Activated CD4-positive, alpha-beta T cell treated with anti-CD3 and anti-CD28 coated beads, Interleukin-2, amount 50 U/mL, for 4 hours (primary cell): ENCODE measurements at places on chromosomes 5 and 9.

DNA sequence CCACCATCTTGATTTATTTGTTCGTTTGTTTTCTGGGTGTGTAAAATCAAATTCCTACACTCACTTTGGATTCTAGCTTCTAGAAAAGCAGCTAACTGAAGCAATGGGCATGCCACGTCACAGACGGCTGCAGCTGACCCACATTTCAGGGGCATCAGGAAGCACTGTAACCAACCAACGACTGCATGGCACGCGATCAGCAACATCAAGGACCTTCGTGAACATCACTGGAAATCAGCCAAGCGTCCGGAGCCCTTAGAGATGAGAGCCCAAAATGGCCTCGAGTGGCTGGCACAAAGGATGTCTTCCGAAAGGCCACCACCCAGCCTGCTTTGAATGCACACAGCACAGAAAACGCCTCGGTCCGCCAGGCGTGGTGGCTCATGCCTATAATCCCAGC, 191.1 kb downstream of the OLFM1 start:
- no peak for DNase-seq

- DNase-seq = no peak
Measured at GRCh38 chr5:149567226-149567625, 14.1 kb upstream of the ARHGEF37 start.

DNA sequence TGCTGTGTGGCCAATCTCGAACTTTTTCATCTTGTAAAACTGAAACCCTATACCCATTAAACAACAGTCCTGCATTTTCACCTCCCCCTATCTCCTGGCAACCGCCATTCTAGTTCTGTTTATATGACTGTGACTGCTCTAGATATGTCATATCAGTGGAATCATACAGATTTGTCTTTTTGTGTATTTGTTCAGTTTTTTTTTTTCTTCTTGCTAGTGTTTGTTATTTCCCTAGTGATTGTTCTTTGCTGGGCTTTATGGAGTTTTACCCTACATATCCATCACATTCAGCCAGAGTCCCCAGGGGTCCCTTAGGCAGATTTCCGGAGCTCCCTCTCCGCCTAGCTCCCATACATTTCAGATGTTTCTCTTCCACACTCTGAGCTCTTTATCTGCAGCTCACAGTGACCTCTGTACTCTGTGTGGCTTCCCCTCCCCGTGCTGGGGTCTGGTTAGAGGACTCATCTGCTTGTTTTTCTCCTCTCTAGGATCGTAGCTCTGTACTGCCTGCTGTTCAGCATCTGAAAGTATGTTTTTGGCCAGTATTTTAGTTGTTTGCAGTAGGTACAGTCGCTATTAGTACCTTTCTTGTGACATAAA, 25.1 kb upstream of the CARTPT start:
- DNase-seq = no peak

DNA sequence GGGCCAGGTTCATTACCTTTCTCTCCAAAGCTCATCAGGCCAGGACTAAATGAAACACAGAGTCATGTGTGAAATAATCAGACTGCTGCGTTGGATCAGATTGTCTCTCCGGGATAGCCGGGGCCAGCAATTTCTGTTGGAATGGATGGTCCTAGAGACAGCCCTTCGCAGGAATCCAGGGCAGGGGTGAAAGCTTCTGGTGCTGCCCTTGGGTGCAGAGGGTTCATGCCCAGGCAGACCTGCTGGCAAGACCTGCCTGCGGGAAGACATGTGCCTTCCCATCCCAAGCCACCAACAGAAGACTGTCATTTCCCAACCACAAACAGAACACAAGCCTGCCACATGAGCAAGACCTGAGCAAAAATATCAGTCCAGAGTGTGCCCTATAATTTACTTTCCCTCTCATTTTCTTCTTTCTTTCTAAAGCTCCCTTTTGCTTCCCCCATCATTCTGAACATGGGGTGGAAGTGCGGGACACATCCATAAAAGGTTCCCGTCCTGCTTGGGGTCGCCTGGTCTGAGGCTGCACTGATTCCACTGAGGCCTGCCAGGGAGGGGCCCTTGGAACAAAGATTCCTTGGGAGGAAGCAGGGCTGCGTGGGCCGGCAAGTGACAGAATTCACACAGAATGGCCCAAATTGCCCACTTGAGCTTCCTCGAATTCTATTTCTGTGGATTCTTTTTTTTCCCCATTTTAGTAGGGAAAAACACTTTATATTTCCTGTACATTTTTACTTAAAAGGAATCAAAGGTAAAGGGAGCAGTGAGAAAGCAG, 57.3 kb downstream of the UBE2QL1 start:
- DNase-seq = no peak

DNA sequence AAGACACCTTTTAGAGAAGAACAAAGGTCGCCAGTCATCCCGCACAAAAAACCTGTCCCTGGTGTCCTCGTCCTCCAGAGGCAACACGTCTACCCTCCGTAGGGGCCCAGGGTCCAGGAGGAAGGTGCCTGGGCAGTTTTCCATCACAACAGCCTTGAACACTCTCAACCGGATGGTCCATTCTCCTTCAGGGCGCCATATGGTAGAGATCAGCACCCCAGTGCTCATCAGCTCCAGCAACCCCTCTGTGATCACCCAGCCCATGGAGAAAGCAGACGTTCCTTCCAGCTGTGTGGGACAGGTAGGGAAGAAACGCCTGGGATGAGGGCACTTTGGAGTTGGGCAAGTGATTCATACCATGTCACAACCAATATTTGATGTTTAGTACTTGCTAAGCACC, 77.4 kb downstream of the SH3RF2 start:
- DNase-seq = no peak

DNA sequence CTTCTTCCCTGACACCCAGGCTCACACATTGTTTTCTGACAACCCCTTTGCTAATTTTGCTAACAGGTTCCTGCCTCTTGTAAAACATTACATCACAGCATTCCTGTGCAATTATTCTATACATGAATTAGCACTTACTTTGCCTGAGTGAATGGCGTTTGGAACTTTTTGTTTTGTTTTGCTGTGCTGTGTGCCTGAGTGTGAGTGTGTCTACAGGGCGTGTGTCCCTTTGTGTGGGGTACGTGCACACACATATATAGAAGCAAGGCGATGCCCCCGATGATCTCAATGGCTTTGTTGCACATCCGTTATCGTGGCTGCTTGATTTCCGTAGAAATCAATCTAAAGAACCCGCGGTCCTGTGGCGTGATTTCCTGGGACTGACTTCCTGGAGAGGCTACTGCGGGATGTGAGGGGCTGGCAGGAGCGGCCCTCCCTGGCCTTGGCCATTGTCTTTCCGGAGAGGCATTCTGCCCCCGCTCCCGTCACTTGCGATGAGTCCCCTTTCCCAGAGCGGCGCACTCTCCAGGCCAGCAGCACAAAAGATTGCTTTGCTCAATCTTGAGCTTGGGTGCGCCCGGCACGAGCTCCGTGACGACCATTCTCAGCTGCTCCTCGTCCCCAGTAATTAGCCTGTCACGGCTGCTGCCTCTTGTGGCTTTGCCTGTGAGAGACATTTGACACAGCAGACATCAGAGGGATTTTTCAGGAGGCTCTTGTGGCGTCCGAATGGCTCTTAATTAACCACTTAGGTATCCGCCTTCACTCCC, 398.1 kb upstream of the IRX1 start:
- DNase-seq = no peak

DNA sequence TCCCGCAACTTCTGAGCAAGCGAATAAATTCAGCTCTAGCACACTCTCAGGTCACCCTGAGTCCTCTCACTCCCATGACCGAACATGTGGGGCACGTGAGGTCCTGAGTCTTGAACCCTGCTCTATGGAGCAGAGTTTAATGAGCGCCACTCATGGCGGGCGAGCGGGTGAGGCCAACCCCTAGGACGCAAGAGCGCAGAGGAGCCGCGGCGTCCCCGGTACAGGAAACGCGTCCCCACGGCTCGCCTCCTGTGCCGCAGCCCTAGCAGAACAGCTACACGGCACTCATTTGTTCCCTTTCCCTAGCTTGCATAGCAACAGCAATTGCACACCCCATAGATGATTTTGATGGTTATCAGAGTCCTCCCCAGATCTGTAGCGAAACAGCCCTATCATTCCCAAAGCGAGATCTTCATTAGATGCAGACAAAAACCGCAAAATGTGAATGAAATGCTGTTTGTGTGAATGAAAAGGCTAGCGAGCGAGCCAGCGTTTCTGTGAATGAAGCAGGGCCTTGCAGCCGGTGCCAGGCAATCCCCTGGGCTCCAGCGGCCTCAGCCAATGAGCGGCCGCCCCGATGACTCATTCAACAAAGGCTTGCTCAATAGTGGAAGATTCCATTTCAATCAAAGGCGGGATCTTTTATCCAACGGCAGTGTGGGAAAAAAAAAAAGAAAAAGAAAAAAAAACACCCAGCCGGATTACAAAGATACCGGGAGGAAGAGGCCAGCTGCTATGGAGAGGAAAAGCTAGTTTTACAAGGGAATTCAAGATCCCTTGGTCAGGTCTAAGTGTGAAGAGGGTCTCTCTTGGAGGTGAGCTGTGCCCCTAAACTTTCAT, 1.5 kb upstream of the SHC3 start:
- peak; percentile 8 for DNase-seq

DNA sequence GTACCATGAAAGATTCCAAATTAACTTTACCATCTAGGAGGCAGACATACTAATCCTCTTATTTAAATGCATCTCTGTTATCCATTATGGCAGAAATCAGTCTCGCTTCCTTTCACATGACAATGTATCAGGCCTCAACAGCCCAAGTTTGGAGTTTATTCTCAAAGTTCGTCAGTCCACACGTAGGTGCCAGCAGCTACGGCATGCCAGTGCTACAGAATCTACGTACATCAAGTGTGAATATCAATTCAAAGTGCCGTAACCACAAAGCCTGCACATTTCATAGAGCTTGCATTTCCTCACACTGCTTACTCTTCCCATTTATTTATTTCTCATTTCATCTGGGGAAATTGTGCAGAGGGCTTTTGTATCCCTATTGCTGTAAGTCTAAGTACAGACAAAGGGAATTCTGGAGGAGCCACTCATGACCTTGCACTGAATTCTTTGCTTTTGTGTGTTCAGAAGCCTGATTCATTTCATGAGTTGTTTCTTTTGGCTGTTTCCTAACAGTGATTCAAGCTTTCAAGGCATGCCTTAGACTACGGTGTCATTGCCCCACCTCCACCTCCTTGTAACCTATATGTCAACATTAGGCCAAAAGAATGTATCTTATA, 10.0 kb downstream of the ENC1 start:
- DNase-seq = no peak

DNA sequence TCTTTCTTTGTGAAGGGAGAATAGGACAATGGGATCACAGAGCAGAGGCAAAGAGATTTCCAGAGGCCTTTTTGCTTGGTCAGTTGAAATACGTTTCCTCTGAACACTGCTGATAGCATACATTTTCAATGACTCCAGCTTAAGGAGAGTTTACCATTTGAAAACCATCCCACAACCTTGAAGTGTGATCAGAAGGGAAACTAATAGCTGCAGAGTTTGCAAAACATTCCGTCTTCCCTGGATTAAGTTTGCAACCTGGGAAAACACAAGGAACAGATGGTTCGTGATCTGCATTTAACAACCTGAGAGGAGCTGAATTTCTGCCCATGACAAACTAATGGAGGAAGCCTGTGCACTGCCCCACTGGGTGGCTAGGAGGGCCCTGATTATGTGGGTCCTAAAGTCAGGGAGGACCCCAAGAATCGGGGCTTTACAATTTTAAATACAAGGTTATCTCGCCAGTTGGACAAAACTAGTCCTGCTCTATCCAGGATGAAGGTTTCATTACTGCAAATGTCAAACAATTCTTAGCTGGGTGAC, 35.6 kb downstream of the MTX3 start:
- no peak for DNase-seq

DNA sequence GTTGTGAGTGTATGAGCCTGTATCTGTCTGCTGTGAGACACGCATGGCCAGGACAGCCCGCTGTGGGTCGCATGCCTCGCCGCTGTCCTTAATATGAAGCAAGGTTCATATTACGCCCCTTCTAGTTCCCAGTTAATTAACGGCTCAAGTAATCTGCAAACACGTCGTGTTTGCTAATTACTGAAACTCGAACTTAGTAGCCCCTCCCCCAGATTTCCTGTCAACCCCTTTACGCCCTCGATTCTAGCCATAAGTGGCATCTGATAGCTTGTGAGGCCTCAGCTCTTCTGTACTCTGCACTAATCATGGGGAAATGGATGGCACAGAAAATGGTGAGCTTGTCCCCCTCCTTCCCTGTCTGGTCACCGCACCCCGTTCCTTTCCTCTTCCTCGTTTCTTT, 116.9 kb upstream of the OTULINL start:
- DNase-seq = no peak

- DNase-seq = no peak
Measured at GRCh38 chr5:111229221-111229835, 5.1 kb downstream of the CAMK4 start.

DNA sequence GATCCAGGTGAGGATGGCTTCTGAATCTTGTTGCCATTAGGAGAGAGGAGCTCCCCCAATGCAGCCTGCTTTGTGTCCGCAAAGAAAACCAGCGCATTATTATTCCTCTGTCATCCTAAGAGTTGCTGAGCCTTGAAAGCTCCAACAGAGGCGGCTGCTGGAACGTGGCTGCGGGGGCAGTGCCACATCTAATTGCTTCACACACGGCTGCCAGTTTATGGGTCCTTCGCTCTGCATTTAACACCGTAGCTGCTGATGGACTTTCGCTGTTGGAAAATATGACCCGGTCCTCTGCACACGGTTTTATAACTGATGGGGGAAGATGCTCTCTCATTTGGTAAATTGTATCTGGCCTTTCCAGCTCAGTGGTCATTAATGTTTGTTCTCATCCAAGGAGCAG, 38.0 kb downstream of the ZNF622 start:
- DNase-seq = no peak

DNA sequence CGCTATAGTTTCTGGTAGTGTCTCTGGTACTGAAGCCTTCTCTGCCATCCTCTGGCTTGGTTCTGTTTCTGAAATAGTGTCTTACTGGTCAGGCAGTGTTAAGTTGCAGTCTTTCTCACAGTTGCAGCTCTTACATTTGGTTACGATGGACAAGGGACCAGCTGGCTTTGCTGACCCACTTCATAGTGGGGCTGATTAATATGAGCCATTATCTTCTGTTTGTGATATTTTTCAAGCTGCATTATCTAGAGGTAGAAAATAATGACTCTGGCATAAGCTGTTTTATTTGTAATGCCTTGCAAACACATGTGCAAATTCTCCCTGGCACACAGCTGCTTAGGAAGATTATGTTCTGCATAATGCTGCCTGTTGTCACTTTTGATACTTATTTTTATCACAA, 199.1 kb downstream of the KDM4C start:
- no peak for DNase-seq

DNA sequence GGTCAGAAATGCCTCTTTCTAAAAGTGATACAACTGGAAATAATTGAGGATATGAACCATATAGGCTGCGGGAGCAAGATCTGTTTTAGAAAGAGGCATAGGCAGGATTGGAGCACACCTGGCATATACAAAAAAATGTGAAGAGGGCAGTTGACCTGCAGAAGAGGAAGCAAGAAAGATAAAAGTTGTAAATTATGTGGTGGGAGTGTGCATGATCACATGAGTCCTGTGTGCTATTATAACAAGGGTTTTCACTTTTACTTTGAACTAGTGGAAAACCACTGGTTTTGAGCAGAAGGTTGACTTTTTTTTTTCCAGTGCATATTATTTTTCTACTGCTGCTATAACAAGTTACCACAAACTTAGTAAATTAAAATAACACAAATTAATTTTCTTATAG, 489.3 kb downstream of the ANXA1 start:
- no peak for DNase-seq

GRCh38 chr9:107438211-107439031, 51.1 kb downstream of the KLF4 start:
- DNase-seq = no peak

- DNase-seq = no peak
Measured at GRCh38 chr9:37960631-37961030, 56.7 kb upstream of the SLC25A51 start.

- DNase-seq = no peak
Measured at GRCh38 chr5:162664846-162665245, 597.3 kb downstream of the GABRG2 start.
